ENCODE measurements at places on chromosomes 2 and 18.

DNA sequence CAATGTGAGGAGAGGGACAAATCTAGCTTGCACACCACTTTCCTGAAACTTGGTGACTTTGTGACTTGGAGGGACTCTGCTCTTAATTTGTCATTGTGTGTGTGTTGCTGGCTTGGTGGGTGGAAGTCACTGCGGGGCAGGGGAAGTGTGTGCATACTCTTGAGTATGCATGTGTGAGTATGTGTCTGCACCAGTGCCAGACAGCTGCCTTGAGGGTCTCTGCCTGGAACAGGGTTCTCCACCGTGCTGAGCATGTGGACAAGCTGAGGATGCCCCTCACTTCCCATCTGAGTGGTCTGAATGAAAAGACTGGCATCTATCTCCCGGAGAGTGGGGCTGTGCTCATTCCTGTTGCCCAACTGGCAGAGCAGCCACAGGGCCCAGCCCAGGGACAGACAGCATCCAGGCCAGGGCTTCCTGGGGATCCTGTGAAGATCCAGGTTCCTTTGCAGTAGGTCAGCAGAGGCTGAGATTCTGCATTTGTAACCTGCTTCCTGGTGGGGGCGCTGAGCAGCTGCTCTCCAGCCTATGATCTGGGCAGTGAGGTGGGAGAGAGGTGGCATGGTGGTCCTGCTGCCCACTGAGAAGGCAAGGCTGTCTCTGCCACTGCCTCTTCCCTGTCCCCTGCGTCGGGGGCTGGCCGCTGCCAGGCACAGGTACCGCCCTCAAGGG, 138.9 kb upstream of the HAAO start:
- no peak for DNase-seq

GRCh38 chr2:85578243-85579180, 1.1 kb downstream of the VAMP8 start:
- DNase-seq, result no peak

GRCh38 chr2:7018282-7018701, 101.1 kb downstream of the RNF144A start:
- DNase-seq, result no peak

DNA sequence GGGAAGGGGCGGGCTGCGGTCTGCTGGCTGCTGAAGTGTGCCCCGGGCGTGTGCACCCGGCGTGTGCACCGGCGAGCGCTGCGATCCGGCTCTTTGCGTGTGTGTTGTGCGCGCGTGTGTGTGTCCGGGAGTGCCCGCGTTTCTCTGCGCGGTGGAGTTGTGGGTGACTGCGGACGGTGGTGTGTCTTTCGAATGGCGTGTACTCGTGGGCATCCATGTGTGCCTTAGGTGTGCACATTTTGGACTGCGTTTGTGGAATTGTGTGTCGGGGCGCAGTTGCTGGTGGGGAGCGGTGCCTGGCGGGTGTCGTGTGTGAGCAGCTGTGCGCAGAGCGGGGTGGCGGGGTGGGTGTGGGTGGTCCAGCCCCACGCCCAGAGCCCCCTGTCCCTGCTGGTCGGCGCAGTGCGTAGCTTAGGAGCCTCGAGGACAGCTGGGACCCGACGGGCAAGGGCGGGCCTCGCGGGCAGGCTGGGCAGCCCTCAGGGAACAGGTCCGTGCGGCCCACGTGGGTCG, 533 bp downstream of the HPCAL1 start:
- no peak for DNase-seq

DNA sequence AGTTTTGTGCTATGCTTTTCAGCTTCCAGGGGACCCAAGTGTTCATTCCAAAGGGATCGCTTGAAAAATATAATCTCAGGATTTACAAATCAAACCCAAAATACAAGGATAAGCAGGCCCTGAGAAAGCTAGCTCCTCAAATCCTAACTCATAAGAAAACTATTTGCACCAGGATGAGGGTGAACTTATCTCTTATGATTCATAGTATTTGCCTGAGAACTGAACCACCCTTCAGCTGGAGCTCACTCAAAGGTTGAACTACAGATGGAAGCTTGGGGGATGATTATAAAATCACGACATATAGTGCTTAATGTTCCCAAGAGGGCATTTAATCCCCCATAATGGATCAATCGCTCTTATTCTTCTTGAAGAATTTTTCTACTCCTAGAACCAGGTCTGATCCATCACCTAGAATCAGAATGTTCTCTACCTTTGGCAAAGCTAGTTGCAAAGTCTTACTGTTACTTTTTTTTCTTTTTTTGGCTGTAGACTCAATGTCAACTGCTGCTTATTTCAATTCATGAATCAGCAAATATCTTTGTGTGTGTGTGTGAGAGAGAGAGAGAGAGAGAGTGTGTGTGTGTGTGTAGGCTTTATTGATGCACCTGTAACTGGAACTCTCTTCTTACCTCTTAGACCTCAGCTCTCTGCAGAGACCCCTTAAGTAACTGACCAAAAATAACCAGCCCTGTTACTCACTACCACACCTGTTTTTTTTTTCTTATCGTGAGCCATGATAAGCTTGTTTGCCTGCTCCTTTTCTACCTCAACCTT, 44.8 kb downstream of the ARL4C start:
- DNase-seq, result no peak

DNA sequence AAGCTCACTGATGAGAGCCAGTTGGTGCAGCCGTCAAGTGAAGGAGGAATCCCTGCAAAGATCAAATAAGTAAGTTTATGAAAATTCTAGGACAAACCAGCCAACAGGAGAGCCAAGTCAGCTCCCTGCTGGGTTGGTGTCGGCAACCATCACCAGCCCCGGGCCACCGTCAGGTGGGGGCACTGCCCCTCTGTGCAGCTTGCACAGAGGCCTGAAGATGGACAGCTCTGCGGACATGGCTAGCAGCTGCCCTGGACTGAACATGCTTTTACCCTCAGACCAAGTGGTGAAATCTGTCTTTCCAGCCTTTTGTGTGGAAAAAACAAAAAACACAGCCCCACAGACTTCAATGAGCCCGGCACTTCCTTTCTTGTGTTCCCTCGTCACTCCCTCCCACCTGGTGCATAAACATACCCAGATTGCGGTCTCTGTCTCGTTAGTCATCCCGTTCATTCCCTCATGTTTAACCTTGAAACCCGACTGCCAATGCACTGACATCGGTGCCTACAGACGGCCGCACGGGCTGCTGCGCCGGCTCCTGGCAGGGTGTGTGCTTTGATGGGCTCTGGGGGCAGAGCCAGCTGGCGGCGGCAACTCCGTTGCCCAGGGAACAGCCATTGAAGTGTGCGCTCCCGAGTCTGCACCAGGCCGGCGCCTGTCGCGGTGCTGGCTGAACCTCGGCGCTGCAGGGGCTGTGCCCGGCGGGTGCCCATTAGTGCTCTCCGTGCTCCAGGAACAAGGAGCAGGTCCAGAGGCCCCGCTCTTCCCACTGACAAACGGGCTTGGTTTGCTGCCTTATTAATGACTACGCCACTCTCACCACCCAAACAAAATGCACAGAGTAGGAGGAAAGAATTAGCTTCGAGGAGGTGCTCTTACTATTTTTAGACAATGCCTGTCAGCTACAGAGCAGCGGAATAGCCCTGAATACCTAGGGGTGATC, 95.3 kb downstream of the EIPR1 start:
- DNase-seq, result no peak

DNA sequence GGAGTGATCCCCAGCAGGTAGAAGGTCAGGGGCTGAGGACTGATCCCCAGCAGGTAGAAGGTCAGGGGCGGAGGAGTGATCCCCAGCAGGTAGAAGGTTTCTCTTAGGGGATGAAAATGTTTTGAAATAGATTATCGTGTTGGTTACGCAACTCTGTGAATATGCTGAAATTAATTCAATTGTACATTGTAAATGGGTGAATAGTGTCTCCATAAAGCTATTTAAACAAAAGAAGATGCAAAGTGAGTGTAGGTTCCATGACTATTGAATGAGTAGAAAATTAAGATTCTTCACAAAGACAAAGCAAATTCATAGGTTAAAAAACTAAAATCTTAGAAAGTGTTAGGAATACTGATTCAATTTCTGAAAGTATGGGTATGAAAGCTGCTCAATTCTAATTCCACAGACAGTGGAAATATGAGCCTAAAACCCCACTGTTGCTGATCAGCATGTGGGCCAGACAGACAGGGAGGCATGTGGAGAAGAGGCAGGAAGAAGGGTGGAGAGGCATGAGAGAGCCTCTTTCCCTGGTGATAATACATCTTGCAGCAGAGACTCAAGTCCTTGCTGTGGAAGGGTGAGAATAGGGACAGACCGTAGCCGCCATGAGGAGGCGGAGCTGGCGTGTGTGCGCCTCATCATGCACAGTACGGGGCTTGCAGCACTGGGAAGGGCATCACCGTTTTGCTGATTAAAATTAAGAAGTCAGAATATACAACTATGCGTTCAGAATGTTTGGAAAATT, 85.9 kb upstream of the NFATC1 start:
- no peak for DNase-seq

- DNase-seq, result no peak
Observed at GRCh38 chr18:31632356-31632755, 40.7 kb downstream of the TTR start.

GRCh38 chr2:16939771-16940170, 274.1 kb upstream of the CYRIA start:
- DNase-seq, result no peak

- no peak for DNase-seq
Observed at GRCh38 chr2:455015-455705, 167.3 kb upstream of the ALKAL2 start.
